ENCODE measurements at places on chromosomes 3 and 15. TPM values are rescaled to one million over a fixed set of nuclear protein-coding genes. Genes with fewer than 3 reads are reported as not detected.

Gene CCR1
- total RNA-seq, result not detected

Gene ACTC1
- not detected for total RNA-seq

Gene C3orf70
- 3.6 TPM for total RNA-seq

Gene CDHR4
- total RNA-seq, result not detected

Gene ZNF662
- total RNA-seq, result 0.30 TPM

Gene ITIH3
- not detected for total RNA-seq

Gene TEX55
- total RNA-seq, result not detected

Gene GOLGA8S
- total RNA-seq, result not detected

Gene SEMA3F
- 1.4 TPM for total RNA-seq

Gene GATM
- total RNA-seq, result 28.1 TPM

Data from Daoy (cell line).